Epithelial cell of esophagus (primary cell): ENCODE measurements at places on chromosomes 2 and 18.

- peak; percentile 16 for DNase-seq
These were observed 90.7 kb upstream of the CTDP1 start for GRCh38 chr18:79588636-79589481.

DNA sequence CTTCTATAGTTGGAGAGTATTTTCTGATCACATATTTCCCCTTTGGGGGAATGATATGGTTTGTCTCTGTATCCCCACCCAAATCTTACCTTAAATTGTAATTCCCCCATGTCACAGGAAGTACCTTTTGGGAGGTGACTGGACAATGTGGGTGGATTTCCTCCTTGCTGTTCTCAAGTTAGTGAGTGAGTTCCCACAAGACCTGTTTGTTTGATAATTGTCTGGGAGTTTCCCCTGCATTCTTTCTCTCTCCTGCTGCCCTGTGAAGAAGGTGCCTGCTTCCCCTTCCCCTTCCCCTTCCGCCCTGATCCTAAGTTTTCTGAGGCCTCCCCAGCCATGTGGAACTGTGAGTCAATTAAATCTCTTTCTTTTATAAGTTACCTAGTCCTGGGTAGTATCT, 222.7 kb upstream of the SLC39A10 start:
- peak; percentile 59 for DNase-seq

- DNase-seq: no peak
These were observed 6.2 kb upstream of the GKN1 start for GRCh38 chr2:68968221-68968620.

DNA sequence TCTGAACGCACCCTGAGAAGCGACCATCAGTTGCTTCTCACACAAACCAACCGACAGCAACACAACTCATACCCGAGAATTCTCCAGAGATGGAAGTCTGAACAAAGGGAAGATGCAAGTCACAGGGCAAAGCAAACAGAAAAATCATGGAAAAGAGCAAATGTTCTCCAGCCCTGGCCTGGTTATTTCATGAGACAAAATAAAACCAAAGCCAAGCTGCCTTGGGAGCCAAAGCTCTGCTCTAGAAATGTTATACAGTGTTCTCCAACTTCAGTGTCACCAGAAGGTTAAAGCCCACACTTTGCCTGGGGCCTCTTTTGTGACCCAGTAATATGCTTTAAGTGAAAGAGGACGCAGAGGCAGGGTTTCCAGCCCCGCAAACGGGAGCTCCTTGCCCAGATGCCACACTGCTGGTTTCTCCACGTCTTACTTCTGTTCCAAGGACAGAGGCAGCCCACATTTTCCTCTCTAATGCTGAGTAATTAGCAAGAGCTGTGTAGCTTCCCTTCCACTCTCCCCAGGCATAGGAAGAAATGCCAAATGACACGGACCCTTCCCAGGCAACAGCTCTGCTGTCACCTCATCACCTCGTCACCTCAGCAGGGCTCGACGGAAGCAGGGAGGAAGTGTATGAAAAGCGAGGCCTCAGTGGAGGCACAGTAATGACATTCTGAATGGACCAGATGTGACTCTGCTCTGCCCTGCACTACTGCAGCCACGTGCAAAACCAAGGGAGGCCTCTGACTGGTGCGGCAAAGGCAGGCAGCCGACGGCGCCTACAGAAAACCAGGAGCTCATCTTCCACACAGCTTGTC, 64.7 kb downstream of the FBXO15 start:
- no peak for DNase-seq

- DNase-seq: peak; percentile 99
These were observed 19.3 kb upstream of the RBBP8 start for GRCh38 chr18:22913861-22914260.

- peak; percentile 6 for DNase-seq
These were observed 253.2 kb upstream of the EPC2 start for GRCh38 chr2:148391324-148391723.

DNA sequence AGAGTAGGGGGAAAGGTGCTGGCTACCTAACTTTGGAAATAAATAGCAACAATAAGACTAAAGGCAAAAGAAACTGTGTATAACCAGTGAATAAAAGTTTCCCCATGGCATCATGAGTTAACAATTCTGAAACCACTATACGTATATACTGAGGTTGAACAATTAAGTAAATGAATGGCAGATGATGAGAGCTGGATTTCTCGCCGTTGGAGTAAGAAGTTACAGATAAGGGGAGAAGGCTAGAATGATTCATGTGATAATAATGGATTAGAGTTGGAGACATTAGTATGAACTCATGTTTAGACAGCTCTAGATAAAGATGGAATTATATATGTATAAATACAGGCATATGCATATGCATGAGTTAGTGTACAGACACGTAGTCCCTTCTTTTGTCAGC, 152.7 kb downstream of the UBR3 start:
- DNase-seq: no peak

DNA sequence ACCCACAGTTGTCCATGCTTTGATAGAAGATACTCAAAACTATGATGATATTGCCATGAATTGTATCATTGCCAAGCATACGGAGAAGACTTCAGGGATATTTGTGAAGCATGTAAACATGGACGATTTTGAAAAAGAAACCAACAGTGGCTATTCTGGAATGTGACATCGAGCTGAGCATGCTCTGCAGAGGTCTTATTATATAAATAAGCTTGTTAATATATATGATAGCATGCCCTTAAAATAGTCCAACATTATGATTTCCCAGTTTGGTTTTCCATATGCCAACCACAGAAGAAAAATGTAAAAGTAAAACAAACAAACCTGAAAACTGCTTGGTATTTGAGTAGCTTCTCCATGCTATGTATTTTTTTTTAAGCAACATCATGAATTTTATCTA, 159.1 kb downstream of the LNPK start:
- no peak for DNase-seq

DNA sequence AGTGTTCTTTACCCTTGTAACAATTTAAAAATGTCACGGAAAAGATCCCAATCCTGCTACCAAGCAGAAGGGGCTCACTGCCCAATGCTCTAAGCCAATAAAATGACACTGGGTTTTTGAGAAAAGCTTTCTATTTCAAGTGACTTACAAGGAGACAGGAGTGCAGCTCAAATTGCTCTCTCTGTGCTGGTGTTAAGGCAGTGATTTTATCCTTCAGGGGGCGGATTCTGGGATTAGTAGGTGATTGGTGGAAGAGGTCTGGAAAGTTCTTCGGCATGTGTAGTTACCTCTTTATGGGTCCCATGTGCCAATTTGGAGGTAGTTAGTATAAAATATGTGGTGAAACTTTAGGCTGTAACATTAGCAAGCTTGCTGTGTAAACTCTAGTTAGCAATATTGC, 27.4 kb upstream of the MCM6 start:
- no peak for DNase-seq

DNA sequence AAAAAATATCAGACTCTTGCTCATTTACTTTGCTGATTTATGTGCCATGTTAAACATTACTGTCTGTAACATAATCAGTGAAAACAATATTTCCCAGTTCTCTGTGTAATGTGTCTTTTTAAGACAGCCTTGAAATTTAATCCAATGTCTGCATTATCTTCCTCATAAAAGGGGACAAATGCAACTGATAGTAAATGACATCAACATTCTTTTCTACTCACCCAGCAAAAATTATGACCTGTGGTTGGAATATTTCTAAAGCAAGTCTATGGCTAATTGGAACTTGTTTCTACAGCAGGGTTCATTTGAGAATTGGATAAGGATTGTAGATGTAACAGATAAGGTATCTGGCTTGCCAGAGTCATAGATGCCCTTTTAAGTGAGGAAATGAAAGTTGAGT, 34.8 kb downstream of the C1D start:
- DNase-seq: no peak
